ENCODE measurements at places on chromosomes 6 and 20.
A peak's percentile ranks its signal among the peaks of the same experiment; 100 is the strongest.

DNA sequence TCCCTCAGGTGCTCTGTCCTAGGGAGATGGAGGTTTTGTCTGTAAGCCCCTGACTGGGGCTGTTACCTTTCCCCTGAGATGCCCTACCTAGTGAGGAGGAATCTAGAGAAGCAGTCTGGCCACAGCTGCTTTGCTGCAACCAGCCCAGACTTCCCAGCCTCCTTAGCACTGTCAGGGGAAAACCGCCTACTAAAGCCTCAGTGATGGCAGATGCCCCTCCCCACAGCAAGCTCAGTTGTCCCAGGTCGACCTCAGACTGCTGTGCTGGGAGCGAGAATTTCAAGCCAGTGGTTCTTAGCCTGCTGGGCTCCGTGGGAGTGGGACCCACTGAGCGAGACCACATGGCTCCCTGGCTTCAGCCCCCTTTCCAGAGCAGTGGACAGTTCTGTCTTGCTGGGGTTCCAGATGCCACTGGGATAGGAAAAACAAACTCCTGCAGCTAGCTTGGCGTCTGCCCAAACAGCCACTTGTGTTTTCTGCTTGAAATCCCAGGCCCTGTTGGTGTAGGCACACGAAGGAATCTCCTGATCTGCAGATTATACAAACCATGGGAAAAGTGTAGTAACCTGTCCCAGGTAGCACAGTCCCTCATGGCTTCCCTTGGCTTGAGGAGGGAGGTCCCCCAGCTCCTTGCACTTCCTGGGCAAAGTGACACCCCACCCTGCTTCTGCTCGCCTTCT, 146.4 kb upstream of the PROKR2 start:
- DNase-seq = no peak

- no peak for DNase-seq
Observed at GRCh38 chr20:62588458-62589149, 53.7 kb upstream of the SLCO4A1 start.

DNA sequence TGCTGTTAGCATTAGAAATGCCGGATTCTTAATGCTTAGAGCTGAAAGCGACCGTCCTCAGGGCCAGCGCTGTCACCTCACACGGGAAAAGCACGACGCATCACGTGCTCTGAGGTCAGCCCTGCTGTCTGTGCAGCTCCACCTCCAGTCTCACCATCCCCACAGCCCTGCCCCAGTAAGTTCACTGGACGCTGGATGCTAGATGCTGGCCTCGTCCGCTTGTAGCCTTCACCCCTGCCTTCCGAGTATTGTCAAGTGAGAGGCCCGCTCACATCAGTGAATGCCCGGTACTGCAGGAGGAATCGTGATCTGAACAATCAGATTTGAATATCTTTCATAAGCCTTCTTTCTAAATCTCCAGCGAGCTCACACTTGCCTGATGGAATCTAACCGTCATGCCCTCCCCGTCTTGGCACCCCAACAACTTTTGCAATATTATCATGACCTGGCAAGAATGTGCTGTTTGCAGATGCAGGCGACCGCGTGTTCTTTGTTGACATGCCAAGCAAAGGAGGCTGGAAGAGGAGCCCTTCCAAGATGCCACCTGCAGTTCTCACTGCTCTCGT, 64.9 kb downstream of the DLL1 start:
- no peak for DNase-seq

DNA sequence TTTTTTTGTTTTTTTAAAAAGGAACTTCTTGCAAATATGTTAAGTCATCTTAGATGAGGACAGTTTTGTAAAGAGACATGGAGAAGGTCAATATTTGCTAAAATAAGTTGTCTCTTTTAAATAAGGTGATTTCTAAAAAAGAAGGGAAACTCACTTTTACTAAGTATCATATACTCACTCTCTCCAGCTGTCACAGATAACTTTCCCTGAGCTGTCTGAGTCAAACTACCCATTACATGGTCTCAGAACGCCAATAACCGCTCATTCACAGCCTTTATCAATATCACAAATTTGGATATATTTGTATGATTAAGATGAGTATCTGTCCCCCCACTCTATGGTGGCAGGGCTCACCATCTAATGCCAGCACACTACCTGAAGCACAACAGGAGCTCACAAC, 47.6 kb downstream of the IPCEF1 start:
- no peak for DNase-seq

DNA sequence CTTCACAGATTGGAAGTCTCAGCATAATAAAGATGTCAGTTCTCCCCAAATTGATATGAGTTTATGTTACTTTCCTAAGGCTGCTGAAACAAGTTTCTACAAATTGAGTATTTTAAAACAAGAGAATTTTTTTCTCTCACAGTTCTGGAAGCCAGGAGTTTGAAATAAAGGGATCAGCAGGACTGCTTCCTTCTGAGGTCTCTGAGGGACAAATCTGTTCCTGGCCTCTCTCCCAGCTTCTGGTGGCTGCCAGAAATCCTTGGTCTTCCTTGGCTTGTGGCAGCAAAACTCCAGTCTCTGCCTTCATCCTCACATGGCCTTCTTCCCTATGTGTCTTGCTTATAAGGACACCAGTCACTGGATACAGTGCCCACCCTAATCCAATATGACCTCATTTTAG, 136.1 kb downstream of the TFAP2A start:
- DNase-seq = no peak

- DNase-seq = no peak
Observed at GRCh38 chr6:157090736-157091135, 232.6 kb downstream of the TMEM242 start.

DNA sequence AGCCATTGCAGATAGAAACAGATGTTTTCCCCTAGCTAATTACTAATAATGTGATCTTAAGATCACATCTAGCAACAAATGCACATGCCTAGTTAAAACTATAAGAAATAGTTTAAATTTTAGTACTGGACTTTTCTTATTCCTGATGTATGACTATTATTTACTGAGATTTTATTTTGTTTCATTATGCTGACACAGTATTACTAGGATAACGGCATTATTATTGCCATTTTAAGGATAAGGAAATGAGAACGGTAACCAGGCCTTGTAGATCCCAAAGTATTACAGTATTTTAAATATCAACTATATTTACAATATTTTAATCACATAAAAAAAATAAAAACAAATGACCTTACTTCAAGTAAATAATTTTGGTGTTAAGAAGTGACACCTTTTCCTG, 240.3 kb downstream of the ADGRB3 start:
- DNase-seq = no peak

GRCh38 chr6:1380625-1381427, 8.6 kb upstream of the FOXF2 start:
- no peak for DNase-seq

- peak; percentile 75 for DNase-seq
Observed at GRCh38 chr6:28863604-28864325, 60.0 kb downstream of the TRIM27 start.

DNA sequence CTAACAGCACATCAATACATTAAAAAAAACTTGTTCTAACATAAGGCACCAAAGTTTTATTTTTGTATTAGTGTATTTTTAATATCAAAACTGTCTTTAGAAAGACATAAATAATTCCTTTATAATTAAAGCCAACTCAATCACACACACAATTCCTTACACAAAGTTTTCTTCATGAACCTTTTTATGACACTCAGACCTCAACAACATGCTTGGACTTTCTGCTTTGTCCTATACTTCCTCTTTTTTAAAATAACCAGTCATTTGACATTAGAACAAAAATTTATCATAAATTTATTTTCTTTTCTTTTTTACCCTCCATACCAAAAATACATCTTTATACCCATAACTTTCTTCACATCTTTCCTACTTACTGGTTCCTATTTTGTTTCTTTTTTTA, 292.0 kb upstream of the ARID1B start:
- no peak for DNase-seq

DNA sequence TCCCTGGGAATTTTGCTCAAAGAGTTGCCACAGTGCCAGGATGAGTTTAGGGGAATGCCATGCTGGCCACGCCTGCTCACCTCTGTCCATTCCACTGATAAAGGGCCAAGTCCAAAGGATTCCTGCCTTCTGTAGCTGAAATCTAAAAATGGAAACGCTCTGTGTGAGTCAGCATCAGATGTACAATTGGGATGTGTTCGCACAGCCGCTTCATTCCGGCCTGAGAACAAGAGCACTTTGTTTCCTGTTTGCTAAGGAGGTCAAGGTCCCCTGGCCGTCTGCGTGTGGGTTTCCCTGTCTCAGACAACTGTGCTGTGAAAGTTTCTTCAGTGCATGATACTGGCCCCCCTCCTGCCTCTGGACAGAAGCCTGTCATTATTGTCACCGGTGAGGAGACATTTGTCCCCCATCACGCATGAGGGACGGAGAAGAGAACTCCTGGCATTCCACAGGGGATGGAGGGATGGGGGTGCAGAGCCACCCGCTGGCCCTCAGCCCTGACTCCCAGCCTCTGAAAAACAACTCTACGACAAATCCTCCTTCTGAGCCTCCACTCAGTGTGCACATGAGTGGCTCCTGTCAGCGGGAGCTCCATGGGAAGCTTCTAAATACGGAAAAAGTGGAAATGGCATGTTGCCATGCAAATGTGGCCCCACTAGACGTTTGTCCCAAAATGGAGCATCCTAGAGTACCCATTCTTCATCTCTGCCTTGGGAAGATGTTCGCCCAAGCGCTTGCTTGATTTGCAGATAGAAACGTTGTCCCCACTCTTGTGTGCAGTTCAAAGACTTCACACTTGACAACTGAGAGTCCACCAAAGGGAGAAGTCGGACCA, 143.5 kb upstream of the AFDN start:
- DNase-seq = peak; percentile 40

DNA sequence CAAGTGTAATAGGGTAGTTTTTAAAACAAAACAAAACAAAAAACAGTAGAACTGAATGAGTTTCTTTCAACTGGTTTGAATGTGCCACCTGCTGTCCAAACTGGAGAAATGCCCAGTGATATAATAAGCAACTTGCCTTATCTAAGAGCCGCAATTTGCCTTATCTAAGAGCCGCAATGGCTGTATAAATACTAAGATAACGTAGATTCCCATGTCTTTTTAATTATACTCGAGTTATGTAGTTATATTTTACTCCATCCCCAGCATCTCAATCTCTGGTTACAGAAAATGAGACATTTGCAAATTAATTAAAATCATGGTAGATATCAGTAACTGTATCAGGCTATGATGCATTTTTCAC, 67.2 kb downstream of the RPP40 start:
- peak; percentile 49 for DNase-seq
